ENCODE measurements at places on chromosomes 1 and 21.

DNA sequence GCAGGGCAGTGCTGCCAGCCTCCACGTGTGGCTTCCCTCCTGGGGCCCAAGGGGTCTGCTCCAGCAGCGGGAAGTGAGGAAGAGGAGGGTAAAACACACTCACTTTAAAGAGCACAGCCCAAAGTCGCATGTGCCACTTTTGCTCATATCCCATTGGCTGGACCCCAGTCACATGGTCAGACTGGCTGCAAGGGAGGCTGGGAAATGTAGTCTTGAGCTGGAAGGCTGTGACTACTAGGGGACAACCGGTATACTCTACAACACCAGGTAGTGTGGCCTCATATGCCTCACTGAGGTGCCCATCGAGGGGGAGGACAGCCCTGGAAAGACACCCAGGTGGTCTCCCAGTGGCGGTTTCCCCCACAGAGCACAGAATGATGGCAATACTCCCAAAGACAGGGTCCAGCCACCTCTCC is 45.2 kb downstream of the CAMK2N1 start:
- peak; percentile 51 for DNase-seq

DNA sequence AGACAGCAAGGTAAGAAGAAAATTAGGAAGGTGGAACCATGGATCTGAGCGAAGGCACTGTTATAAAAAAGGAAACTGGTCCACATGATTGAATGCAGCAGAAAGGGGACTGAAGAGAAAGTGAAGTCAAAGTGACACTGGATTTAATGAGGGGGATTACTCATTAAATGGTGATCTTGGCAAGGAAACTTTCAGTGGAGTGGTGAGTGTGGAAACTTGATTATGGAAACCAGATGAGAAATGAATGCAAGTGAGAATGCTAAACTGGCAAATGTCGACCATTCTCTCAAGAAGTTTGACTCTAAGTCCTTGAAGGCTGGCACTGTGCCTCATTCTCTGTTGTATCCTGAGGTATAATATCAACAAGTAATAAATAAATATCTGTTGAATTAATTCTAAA is 23.3 kb downstream of the COLGALT2 start:
- DNase-seq: no peak

DNA sequence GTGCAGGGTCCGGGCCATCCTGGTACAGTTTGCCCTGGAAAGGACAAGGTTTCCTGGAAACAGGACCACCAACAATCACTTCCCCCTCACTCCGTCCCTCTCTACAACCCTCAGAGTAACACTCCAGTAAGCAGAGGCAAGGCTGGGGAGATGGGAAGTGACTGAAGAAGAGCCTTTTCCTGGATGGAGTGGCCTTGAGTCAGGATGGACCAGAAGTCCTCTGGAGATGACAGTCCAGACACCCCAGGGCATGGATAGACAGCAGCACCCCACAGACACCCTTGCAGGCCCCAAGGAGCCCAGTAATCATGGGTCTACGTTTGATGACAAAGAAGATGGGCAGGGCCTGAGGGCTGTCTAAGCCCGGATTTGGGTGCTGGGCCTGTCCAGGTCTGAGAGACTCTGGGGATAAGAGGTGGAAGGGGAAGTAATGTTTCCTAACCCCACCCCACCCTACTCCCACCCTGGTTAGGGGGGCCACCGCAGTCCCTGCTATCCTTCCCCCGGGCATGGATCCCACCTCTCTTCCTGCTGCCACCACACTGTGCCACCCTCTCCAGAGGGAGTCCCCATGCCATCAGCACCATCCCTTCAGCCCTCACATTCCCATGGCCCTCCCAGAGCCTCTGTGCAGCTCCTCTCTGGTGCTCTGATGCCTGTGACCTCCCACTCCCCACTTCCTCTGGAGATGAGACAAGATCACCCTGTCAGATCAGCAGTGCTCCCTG is 7.2 kb upstream of the S100A8 start:
- DNase-seq: no peak

GRCh38 chr1:211343607-211344006 is 17.0 kb downstream of the TRAF5 start:
- DNase-seq: no peak

GRCh38 chr1:110612060-110612745 is 6.0 kb upstream of the KCNA2 start:
- DNase-seq: no peak

- no peak for DNase-seq
Measured at GRCh38 chr1:161502641-161503393, 2.4 kb upstream of the FCGR2A start.

- no peak for DNase-seq
Measured at GRCh38 chr1:100778748-100779147, 59.2 kb downstream of the VCAM1 start.

DNA sequence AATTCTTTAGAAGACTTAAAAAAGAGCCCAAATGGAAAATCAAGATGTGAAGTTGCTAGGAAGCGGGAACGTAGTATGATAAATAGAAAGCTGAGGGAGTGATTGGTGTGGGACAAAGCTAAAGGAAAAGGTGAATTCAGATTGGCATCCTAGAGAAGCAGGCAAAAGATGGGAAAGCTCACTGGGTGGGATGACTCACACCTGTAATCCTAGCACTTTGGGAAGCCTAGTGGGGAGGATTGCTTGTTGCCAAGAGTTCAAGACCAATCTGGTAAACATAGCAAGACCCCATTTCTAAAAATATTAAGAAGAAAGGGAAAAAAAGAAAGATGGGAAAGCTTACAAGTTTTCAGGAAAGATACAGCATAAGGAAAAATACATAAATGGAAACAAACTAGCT is 1.8 kb downstream of the MRPS21 start:
- no peak for DNase-seq

GRCh38 chr1:203405703-203406438 is 54.9 kb upstream of the FMOD start:
- no peak for DNase-seq

DNA sequence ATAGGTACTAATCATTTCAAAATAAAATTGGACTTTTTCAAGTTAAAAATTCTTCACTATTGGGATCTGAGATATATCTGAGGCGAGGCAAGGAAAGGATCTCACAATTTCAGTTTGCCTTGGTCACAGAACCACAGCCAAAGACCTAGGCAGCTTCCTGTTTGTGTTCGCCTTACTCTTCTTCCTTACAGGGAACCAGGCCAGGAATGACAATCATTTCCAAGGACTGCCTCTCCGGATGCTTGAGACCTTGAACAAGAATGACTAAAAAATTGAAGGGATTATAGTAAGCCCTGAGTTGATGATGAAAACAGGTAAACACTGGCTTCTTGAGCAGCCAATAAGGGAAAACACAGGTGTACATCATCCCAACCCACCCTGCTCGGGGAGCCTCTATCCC is 35.2 kb upstream of the SERBP1 start:
- no peak for DNase-seq

DNA sequence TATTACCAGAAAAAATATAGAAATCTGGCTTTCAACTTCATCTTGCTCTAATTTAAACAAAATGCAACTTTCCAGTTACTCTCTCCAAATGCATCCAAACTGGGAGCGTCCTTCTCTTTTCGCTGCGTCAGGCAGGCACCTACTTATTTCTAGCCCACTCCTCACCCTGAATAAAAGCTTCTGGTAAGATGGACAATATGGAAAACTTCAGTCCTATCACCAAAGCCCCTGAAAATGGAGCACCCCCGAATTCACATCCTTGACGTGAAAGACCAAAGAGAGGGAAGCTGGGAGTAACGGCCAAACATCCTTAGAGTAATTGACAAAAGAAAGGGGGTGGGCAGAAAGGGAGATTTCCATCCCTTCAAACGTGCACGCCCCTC is 5.5 kb upstream of the PROX1 start:
- DNase-seq: no peak

- DNase-seq: peak; percentile 9
Measured at GRCh38 chr1:169312084-169312954, 55.3 kb downstream of the NME7 start.

- no peak for DNase-seq
Measured at GRCh38 chr1:20240012-20240411, 50.7 kb upstream of the VWA5B1 start.

GRCh38 chr21:16205527-16205926 is 475.7 kb downstream of the USP25 start:
- no peak for DNase-seq

GRCh38 chr1:43706598-43707189 is 642 bp upstream of the ST3GAL3 start:
- peak; percentile 46 for DNase-seq

GRCh38 chr1:220962031-220962751 is 82.9 kb downstream of the HLX start:
- no peak for DNase-seq

DNA sequence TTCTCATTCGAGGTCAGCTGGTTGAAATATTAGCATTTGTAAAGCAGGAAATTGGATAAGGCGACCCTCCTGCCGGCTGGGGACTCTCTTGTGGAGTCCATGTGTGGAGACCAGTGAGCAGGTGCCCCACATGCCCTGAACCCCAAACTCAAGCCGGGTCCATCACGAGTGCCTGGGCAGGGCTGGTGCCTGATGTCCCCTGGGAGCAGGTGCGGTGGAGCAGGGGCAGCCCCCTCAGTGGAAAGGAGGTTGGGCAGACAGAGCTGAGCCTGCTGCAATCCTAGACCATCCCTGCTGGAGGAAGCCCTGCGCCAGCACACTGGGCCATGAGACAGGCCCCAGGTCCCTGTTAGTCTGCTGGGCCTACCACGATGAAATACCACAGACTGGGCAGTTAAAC is 395.6 kb downstream of the NPHP4 start:
- DNase-seq: no peak

- no peak for DNase-seq
Measured at GRCh38 chr1:154527192-154527591, 25.0 kb upstream of the SHE start.

GRCh38 chr21:26961698-26962097 is 5.2 kb downstream of the ADAMTS5 start:
- no peak for DNase-seq

- DNase-seq: no peak
Measured at GRCh38 chr1:147451628-147452027, 89.7 kb upstream of the BCL9 start.

DNA sequence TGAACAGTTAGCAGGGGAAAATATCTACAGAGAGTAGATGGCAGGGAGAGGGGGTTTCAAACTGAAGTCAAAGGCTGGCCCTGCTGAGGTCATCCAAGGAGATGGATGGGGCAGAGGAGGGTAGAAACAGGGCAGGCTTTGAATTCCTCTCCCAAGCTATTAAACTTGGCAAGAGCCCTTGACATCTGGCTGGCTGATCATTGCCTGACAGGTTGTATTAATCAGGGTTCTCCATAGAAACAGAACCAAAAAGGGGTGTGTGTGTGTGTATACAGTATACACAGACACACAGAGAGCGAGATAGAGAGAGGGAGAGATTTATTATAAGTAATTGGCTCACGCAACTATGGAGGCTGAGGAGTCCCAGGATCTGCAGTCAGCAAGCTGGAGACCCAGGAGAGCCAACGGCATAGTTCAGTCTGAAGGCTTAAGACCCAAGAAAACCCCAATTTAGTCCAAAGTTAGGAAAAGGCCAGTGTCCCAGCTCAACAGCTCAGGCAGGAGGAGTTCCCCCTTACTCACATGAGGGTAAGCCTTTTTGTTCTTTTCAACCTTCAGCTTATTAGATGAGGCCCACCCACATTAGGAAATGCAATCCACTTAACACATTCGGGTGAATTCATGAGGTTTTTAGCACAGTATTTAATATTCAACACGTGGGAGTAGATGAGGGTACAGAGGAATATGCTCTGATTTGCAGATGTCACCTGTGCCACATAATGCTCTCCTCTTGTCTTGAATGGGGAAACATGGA is 46.7 kb upstream of the HAO2 start:
- DNase-seq: no peak

GRCh38 chr21:34913811-34914210 is 135.3 kb downstream of the RUNX1 start:
- DNase-seq: no peak

DNA sequence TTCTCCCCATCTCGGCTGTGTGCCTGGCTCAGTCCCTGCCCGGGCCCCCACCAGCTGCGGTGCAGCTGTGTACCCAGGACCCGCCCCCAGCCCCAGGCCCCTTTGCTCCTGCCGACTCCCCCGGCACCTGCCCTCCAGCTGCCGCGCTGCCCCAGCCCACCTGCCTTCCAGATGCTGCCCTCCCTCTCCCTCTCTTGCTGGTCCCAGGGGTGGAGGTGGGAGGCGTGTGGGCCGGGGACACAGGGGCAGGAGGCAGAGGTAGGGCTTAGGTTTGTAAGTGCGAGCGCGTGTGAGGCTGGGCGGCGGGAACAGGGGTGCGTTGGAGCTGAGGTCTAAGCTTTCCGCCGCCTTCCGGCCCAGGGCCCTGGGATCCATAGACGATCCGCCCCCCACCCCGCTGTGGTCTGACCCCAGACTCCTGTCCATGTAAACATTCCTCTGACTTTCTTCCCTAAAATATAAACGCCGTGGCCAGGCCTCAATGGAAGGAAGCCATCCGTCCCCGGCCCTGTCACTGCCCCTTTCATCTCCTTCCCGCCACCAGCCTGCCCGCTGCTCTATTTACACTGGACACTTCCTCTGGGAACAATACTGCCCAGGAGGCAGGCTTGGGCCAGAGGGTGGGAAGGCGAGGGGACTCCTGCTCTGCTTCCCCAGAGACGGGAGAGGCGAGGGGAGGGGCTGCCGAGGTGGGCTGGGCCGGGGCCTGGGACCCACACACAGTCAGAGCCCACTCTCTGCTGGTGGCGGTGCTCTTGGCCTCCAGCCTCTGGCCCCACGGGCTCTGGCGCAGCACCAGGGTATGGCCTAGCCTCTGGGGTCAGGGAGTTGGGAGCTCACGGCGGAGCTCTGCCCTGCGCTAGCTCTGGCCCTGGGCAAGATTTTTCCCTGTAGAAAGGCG is 128.3 kb downstream of the CASZ1 start:
- no peak for DNase-seq

GRCh38 chr1:155761736-155762405 is 73.0 kb downstream of the DAP3 start:
- no peak for DNase-seq

DNA sequence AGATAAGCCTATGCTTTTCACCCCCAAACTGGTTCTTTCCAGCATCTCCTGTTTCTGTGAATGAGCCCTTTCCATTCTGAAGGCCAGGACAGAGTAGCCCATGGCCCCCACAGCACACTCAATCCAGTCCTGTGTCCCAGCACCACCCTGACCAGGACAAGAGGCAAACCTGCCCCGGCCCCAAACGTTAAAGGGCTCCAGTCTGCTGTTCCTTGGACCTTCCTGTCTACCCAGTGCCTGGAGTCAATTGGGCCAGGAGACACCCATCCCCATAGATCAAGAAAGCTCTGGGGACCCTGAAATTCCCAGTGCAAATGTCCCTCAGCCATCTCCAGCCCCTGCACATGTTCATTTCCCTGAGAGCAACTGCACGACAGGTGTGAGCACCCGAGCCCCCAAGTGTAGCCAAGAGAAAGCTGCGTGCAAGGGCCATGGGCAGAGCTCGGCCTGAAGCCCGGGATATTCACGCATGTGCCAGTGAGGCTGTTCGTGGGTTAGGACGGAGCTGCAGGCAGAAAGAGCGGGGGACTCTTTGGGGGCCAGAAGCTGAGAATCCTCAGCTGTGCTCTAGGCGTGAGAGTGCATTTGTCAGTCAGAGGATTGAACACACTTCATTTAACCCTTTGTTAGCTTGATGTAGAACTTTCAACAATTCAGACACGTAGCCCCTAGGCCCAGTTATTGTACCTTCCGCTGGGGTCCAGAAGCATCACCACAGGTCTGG is 4.2 kb upstream of the RIPK4 start:
- DNase-seq: no peak

- peak; percentile 40 for DNase-seq
Measured at GRCh38 chr1:225426395-225427234, 1.2 kb downstream of the LBR start.

Measured in stimulated activated CD4-positive, alpha-beta T cell treated with anti-CD3 and anti-CD28 coated beads, Interleukin-2, amount 100 ng/mL, for 24 hours (primary cell).